ENCODE measurements at places on chromosomes 16 and 17.

GRCh38 chr16:48099455-48099854 lies 56.3 kb downstream of the ABCC12 start:
- no peak for DNase-seq

- DNase-seq = no peak
Measured at GRCh38 chr17:47687748-47688147, 6.2 kb upstream of the TBKBP1 start.

GRCh38 chr16:58586340-58587030 lies 43.1 kb downstream of the CNOT1 start:
- no peak for DNase-seq

GRCh38 chr16:4511441-4512082 lies 27.0 kb downstream of the CDIP1 start:
- DNase-seq = no peak

GRCh38 chr16:53743149-53743566 lies 39.2 kb downstream of the FTO start:
- DNase-seq = no peak

DNA sequence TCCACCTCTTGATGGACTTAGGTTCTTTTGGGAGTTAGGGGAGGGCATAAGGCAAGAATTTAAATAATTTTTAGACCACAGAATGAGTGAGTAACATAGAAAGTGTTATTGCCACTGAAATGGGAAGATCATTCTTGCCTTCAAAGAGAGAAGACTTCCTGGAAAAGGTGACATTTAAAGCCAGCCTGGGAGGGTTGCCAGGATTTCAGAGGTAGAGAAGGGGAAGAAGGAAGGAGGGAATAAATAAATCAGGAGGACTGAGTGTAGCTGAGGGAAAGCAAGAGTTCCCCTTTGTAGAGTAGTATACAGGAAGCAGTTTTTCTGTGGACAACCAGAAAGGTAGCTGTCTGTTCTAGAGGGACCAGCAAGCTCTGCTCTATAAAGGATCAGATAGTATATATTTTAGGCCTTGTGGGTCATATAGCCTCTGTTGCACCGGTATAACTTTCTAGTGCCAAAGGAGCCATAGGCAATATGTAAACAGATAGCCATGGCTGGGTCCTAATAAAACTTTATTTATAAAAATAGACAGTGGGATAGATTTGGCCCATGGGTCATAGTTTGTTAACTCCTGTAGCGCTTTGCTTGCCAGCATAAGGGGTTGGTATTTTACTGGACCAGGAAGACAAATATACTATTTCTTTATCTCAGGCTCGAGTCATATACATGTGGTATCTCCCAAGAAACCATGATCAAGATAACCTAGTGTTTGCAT lies 147.2 kb upstream of the CACNG5 start:
- no peak for DNase-seq

- DNase-seq = no peak
Measured at GRCh38 chr17:66290101-66290722, 12.2 kb upstream of the PRKCA start.

DNA sequence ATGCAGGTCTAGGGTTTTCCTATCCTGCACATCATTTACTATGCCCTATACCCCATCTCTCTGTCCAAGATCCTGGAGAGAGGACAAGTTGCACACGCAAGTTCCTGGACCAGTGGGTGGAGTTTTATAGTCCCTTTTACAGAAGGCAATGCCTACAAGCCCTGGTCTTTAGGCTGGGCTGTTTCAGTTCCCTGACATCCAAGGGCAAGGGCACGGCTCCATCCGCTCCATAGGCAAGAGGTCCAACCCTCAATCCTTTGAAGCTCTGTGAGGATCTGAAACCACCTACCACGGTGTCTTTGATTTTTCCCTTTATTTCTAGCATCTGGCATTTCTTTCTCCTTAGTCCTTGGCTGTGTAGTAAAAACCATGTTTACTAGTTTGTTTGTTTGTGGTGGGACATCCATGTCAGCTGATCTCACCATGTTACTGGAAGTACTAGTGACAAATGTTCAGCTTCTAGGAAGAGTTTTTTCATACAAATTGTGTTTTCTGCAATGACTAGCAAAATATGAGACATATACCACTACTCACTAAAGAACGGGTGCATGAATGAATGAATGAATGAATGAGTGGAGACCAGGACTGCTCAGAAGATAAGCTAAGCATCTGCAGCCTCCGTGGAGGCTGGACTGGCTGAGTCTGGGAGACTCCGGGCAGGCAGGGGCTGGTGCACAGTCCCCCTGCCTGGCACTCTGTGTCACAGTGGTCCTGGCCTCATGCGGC lies 359.4 kb downstream of the SLC39A11 start:
- no peak for DNase-seq

- DNase-seq = no peak
Measured at GRCh38 chr16:63684149-63685101, 1437.4 kb downstream of the CDH11 start.

GRCh38 chr16:69382421-69382820 lies 3.4 kb downstream of the TERF2 start:
- no peak for DNase-seq

GRCh38 chr16:11506741-11507305 lies 79.9 kb downstream of the LITAF start:
- DNase-seq = no peak

GRCh38 chr17:72466606-72467005 lies 345.8 kb downstream of the SOX9 start:
- DNase-seq = no peak

- DNase-seq = no peak
Measured at GRCh38 chr17:57670769-57671569, 74.1 kb downstream of the CCDC182 start.

- no peak for DNase-seq
Measured at GRCh38 chr17:9702914-9703780, 57.8 kb downstream of the USP43 start.

DNA sequence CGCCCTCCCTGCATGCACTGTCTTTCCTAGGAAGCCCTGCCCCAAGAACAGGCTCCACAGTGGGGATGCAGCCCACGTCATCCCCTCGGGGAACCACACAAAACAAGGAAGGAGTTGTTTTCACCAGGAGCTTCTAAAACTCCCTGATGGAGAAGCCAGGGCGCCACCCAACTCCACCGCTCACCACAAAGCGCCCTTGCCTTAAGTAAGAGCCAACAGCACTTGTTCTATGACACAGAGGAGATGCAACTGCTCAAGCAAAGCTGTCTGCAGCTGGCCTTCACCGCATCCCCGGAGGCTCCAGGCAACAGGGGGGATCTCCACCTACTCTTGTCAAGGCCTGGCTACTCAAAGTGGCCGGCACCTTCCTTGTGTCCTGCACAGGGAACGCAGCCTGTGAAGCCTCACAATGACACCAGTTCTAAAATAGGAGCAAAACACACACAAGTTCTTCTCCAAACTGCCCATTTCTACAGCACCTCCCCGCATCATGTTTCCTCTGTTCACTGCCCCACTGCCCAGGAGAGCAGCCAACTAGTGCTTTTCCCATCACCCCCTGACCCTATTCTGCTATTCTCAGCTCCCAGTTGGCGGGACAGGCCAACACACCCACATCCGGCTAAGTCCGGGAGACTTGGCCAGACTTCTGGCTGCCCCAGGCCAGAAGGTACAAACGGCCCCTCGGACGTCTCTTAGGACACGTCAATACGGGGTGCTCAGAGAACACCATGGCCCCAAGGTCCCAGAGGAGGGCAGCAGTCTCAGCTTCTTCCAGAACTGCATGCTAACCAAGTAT lies 24.2 kb downstream of the MPG start:
- no peak for DNase-seq

GRCh38 chr16:66858740-66859396 lies 14.7 kb downstream of the CA7 start:
- DNase-seq = no peak

DNA sequence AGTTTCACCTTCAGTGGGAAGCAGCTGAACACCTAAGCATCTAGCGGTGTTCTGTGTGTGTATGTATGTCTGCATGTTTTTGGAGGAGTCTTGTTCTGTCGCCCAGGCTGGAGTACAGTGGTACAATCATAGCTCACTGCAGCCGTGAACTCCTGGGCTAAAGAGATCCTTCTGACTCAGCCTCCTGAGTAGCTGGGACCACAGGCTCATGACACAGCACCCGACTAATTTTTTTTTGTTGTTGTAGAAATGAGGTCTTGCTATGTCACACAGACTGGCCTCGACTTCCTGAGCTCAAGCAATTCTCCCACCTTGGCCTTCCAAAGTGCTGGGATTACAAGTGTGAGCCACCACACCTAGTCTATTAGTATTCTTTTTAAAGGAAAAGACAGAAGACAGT lies 30.2 kb upstream of the FAAP100 start:
- no peak for DNase-seq

GRCh38 chr16:79640513-79641360 lies 40.2 kb upstream of the MAF start:
- no peak for DNase-seq

GRCh38 chr17:62219221-62219899 lies 154.3 kb upstream of the MED13 start:
- DNase-seq = no peak
